ENCODE measurements at places on chromosomes 11 and 22. TPM values are rescaled to one million over a fixed set of nuclear protein-coding genes. Genes with fewer than 3 reads are reported as not detected.

AIFM3 gene
- 0.56 TPM for total RNA-seq

GAB4 gene
- total RNA-seq, result not detected

OR10D3 gene
- not detected for total RNA-seq

C11orf86 gene
- total RNA-seq, result not detected

EIF3L gene
- total RNA-seq, result 351 TPM

GRIA4 gene
- total RNA-seq, result not detected
